ENCODE measurements at places on chromosomes 11 and 22.

GRCh38 chr11:100536979-100537378 lies 150.1 kb upstream of the ARHGAP42 start:
- DNase-seq: no peak

DNA sequence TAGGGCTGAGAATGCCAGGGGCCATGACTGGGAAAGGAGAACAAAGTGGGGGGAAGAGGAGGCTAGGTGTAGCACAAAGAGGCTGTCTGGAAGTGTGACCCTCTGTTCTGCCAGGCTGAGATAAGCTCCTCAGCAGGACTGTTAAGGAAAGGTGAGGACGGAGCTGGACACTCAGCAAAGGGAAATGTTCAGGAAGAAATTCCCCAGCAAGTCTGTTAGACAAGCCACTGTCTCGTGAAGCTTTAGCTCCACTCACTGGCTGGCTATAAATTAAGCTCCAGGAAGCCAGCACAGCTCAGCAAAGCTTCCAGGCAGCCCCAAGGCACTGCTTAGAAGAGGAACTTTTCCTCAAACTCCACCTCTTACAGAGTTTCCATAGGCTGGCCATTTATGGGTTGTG lies 181.2 kb upstream of the API5 start:
- DNase-seq: no peak

DNA sequence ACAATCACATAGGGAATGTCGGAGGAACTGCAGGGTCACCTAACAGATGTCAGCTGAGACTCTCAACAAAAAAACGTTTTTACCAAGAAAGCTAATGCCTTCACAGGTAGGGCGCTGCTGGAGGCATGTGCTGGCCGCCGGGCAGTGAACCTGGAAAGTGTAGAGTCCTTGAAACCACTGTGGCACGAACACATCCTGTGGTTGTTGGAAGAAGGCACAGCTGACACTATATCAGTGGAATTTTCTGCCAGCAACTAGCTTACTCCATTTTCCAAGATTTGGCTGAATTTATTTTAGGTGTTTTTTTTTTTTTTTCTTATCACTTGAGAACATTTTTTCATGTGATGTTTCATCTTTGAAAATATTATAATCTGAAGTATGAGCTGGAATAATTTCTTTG lies 14.2 kb downstream of the TRMU start:
- DNase-seq: no peak

DNA sequence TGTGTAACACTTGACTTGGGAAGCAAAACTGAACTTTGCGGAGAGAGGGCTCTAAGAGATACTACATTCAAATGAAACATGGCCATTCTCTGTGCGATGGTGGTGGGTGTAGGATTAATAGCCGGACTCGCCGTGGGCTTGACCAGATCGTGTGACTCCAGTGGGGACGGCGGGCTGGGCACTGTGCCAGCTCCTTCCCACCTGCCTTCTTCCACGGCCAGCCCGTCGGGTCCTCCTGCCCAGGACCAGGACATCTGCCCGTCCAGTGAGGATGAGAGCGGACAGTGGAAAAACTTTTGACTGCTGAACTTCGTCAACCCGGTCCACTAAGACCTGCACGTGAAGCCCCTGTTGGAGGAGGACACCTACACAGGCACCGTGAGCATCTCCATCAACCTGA lies 137.4 kb downstream of the OR4C45 start:
- DNase-seq: no peak

DNA sequence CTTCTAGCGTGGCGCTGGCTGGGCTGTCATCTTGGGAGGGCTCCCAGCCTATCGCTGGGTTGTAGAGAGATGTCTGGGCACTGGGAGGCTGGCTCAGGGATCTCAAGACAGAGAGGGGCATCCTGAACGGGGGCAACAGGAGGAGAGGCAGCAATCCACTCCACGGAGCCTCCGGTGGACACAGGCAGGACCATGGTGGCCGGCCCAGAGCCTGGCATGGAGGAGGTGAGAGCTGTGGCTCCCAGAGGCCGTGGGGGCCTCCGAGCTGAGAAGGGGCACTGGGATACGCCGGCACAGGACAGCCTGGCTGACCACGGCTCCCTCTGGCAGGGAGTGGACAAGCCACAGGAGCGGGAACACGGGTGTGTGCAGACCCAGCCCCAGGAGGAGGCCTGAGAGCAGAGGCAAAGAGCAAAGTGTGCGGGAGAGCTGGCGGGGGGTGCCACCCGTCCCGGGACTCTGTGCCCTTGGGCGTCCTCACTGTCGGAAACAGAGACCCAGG lies 9.1 kb downstream of the MRGPRF start:
- no peak for DNase-seq
